Left kidney (tissue), 8 donors: ENCODE measurements at places on chromosomes 3 and 15.

DNA sequence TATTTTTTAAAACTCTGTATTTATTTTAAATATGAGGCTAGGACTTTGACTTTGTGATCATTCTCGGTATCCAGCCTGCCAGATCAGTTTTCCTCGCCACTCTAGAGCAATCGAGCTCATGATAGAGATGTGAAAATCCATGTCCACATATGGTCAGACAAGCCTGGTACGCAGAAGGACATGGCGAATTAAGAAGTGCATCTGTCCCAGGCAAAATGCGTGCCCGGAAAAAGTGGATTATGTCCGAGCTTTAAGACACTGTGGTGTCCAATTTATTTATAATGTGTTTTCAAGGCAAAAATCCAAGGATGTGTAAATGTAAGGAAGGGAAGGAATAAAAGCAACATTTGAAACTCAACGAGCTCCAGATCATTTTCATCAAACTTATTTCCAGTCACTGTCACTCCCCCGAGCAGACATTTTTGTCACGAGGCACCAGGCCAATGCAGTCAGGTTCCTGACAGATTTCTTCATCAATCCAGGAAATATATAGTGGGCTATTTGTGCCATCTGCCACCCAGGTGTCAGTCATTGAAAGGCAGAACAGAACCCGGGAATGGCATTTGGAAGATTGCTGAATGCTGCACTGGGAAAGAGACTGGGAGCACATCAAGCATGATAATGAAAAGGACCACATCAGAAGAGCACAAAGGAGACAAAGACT is 825.7 kb downstream of the SQOR start:
- no peak for DNase-seq

DNA sequence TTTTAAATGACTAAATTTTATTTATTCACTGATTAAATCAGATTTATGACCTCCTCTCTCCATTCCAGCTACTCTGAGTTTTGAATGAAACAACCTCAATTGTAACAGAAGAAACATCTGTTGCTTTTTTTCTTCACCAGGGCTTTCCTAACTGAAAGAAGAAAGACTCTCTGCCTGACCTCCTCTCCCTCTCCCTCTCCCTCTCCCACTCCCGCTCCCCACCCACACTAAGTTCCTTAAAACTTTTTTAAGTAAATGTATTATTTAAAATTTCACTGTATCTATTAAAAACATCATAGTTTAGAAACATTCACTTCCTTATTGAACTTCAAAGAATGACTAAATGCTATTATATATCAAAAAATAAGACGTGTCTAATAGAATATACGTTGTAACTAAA is 122.0 kb downstream of the TFDP2 start:
- DNase-seq = peak; percentile 19

GRCh38 chr15:40323953-40324937 is 753 bp downstream of the INAFM2 start:
- DNase-seq = no peak

DNA sequence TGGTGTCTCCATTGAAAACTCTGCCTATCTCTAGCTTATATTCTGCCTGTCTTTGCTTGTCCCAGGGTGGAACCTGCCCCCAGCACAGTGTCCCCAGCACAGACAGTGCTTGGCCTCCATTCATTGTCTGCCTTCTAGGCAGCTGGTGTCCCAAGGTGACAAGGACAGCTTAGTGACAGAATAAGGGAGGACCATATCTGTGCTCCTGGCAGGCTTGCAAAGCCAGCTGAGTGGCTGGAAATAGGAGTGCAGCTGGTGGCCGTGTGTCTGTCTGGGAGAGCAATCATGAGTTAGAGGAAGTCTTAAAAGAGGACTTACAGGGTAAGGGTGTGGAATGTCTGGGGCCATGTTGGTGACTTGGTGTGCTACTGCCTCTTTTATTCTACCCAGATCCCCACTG is 33.4 kb downstream of the SCN5A start:
- no peak for DNase-seq

DNA sequence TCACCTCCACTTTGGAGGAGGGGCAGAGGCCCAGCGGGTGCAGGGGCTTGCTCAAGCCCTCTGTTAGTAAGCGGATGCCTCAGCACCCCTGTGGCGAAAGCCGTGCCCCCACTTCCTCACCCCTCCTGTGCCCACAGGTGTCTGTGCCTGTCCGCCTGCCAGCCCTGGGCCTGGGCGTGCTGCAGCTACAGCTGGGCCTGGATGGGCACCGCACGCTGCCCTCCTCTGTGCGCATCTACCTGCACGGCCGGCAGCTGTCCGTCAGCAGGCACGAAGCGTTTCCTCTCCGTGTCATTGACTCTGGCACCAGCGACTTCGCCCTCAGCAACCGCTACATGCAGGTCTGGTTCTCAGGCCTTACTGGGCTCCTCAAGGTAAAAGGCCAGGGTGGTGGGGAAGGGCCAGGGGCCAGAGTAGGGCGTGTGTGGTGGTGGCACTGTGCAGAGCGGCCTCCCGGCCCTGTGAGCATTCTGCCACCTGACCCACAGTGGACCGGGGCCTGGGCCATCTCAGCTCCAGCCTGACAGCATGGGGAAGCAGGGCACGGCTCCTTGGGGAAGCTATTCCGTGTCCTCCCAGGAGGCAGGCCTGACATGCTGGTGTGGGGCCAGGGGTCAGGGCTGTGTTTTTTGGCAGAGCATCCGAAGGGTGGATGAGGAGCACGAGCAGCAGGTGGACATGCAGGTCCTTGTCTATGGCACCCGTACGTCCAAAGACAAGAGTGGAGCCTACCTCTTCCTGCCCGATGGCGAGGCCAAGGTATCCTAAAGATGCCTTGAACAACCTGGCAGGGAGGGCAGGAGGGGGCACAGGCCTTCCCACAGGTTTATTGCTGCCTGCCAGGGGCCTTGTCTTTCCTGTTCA is 9.0 kb downstream of the MAN2A2 start:
- no peak for DNase-seq

DNA sequence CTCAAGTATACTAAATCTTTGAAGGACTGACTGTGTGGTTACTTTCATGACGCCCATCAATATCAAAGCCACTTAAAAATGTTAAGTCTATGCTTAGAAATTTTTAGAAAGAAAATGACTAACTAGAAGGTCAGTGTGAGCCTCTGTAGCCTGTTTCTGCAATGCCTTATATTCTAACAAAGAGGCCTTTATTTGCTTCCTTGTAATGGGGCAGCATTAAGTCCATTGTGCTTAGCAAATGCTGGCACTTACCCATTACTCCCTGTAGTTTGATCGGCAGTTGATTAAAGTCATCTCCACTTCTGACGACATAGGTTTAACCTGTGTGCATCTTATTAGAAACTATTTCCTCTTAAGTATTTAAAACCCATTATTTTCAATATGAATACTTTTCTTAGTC is 91.6 kb upstream of the FAM98B start:
- no peak for DNase-seq

- DNase-seq = no peak
Measured at GRCh38 chr3:98980915-98981596, 79.6 kb upstream of the DCBLD2 start.
